T-helper 22 cell (primary cell): ENCODE measurements at places on chromosomes 3 and 15.

DNA sequence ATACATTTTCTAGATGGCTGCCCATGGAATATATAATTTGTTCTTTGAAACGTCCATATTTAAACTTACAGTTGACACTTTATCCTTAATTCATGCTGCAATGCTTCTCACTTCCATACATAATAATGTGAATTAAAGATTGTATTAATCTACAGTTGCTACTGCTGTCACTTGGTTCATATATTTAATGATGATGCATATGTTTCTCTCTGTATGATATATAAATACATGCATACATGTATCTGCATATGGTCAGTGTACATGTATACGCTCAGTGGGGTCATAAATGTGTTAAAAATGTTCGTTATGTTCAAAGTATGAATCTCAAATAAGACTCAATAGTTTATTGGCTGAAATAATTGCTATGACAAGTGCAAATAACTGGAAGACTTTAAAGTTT is 382.5 kb downstream of the NLGN1 start:
- no peak for DNase-seq

GRCh38 chr3:191026746-191027145 is 164.3 kb upstream of the GMNC start:
- DNase-seq, result no peak

- no peak for DNase-seq
Measured at GRCh38 chr3:158731938-158732855, at the start of gene RARRES1. Gene RARRES1 (minus strand): TSS chr3:158732457. CDS start chr3:158732415, 42 bp downstream.

- DNase-seq, result no peak
Measured at GRCh38 chr3:183918178-183918577, 33.5 kb upstream of the PARL start.

DNA sequence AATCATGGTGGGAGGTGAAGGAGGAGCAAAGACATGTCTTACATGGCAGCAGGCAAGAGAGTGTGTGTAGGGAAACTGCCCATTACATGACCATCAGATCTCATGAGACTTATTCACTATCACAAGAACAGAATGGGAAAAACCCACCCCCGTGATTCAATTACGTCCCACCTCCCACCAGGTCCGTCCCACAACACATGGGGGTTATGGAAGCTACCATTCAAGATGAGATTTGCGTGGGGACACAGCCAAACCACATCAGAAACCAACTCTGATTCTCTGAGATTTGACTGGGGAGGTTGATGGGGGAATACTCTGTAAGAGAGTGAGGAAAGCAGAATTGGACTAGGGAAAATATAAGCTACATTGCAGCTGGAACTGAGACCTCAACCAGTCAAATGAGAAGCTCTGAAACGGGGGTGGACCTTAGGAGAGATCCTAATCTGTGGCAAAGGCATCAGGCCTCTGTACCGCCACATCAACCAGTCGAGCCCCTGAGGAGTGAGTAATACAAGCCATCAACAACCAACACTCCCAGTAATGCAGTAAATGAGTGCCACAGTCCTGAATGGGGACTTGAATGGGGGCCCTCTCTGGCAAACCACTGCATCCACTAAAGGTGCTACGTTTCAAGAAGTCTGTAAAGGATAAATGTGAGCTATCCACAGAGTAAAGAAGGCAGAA is 207.9 kb upstream of the GADL1 start:
- DNase-seq, result no peak

DNA sequence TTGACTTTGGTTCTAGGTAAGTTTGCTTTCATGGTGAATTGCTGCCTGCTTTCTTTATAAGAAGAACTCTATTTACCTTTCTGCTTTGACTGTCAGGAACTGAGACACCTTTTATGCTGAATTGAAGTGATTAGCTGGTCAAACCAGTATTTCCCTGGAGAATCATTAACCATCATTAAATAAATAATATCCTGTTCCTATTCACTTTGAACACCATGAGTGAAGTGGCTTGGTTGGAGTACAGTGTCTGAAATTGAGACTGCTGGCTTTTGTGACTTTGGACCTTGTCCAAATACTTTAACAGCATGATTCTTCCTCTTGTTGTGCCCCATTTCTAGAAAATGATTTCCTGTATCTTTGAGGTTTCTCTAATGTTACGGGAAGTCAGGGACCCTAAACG is 5.6 kb upstream of the TMEM62 start:
- DNase-seq, result no peak

- peak; percentile 44 for DNase-seq
Measured at GRCh38 chr15:73950831-73951561, 24.7 kb downstream of the LOXL1 start.

GRCh38 chr15:62348118-62348517 is 183.0 kb upstream of the C2CD4B start:
- DNase-seq, result no peak

DNA sequence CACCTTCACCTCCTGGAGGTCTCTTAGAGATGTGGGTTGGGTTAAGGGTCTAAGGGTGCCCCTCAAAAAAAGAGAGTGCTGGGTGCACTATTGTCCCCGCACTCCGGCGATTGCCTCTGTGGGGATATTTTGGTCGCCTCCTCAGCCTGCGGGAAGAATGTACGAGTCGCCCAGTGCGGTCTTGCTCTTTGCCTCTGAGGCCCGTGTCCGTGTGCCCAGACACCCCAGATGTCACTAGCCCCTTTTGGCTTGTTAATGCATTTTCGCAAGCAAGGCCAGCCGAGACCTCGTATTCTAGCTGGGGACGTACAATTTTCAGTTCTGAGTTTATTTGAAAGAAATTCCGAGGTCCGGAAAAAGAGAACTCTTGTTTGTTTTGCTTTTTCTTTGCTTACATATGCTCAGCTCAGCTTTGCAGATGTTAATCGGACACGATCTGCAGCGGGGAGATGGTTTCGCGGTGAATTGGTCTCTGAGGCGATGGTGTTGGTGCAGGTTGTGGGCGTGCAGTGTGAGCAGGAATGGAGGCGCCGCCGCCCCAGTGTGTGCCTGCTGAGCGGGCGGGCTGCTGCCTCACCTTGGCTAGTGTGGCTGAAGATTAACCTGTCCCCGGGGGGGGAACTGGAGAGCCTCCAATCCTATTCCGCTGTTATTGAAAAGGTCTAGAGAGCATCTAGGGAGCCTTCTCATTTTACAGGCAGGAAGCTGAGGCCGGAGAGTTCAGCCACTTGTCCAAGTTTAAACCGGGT is 1.4 kb downstream of the ST6GAL1 start:
- DNase-seq, result peak; percentile 54

DNA sequence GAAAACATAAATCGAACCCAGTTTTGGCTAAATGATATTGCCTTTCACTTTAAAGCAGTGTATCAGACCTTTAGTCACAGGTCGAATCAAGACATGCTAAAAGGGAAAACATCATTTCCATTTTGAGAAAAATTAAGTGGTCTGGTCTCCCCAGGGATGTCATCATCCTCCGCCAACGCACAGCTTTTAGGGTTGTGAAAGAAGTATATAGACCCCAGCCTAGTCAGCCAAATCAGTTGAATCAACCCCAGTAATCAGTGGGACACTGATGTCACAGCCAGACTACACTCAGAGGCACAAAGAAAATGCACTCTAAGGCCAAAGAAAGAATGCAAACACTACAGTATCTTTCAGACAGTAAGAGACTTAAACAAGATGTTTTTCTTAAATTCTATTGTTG is 187.4 kb downstream of the ZIC4 start:
- no peak for DNase-seq

DNA sequence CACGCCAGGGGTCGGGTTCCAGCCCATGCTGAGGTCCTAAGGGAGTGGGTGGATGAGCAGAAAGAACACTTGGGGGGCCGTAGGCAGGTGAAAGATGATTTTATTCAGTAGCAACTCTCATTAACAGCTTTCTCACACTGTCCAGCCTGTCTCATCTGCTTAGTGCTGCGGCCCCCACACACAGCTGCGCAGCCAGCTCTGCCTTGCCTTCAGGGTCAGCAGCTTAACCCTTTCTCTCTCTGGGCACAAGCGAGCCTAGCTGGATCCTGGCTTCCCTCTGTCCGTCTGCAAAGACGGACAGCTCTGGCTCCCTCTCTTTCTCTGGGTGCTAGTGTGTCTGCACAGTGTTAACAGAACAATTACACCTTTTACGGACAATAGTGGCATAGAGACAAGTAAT is 21.3 kb downstream of the NPAP1 start:
- no peak for DNase-seq

DNA sequence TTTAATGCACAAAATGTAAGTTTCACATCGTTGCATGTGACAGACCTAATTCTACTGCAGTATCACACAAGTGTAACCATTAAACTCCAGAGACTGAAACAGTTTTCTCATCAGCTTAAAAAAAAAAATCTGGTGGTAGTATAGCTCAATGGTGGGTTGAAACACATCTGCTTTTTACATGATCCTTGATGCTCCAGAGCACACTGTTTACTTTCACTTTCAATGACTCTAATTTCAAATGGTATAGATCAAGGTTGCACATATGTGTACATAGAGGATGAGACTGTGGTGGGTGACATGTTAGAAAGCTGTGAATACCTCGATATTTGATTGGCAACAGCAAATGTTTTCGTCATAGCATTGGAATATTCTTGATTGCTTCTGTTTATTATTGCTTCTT is 22.4 kb downstream of the MCTP2 start:
- no peak for DNase-seq

DNA sequence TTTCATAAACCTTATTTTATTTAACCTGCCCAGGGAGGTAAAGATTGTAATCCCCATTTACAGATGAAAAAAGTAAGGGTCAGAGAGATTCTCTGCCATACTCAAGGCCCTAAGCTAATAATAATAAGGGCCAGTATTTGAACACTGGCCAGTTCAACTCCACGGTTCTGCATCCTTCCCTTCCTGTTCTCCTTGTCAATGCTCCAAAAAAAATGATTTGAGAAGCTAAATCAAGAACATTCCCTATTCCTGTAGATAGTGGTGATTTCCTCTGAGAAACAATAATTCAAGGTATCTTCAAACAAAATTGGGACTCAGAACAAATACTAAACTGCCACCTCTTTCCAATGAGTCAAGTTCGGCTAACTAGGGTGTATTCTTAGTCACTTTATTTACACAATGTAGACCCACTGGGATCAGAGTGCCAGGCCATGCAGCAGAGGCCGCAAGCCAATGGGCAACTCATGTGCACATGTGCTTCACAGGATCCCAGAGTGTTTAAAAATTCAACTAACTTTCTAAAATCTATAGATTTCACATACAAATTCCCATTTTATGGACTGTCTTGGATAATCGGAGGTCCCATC is 459.6 kb upstream of the WNT5A start:
- DNase-seq, result no peak

GRCh38 chr3:37511463-37511920 is 337.1 kb upstream of the LRRFIP2 start:
- DNase-seq, result no peak

DNA sequence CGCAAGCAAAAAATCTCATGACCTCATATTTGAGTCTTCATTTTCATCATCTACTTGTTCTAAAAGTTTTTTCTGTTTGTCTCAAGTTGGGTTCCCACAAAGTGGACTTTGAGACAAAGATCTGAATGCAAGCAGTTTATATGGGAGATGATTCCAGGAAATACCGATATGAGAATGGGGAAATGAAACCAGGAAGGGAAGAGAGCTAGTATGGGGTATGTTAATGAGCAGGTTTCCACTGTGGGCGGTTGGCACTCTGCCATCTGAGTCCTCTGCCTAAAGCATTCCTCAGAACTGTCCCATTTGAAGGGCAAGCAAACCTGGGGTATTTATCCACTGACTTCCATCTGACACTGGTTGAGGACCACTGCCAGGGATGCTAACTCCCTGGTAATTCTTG is 8.8 kb downstream of the ADPRH start:
- no peak for DNase-seq

DNA sequence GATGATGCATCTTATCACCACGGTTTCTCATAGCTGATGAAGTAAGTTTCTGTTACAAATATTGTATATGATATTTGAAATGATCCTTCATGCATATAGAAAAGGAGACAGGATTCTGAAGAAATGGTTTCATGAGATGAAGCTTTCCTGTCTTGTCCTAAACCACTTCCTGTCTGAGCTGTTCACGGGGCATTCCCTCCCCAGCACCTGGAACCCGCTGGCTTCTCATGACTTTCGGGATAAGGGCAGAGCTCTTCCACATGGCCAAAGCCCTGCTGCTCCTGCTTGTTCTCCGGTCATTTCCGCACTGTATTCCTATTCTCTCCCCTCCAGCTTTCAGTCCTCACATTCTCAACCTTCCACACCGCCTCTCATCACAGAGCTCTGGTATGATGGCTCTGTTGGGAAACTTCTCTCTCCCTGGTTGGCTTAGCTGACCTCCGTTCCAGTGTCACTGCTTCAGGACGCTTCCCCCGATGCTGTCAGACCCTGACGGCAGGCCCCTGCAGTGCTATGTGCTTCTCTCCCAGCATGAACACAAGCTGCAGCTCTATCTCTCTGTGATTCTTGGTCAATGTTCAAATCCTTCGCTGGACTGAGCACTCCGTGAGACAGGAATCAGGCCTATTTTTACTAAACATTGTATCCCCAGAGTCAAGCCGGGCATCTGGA is 86.9 kb upstream of the HERC1 start:
- DNase-seq, result no peak

DNA sequence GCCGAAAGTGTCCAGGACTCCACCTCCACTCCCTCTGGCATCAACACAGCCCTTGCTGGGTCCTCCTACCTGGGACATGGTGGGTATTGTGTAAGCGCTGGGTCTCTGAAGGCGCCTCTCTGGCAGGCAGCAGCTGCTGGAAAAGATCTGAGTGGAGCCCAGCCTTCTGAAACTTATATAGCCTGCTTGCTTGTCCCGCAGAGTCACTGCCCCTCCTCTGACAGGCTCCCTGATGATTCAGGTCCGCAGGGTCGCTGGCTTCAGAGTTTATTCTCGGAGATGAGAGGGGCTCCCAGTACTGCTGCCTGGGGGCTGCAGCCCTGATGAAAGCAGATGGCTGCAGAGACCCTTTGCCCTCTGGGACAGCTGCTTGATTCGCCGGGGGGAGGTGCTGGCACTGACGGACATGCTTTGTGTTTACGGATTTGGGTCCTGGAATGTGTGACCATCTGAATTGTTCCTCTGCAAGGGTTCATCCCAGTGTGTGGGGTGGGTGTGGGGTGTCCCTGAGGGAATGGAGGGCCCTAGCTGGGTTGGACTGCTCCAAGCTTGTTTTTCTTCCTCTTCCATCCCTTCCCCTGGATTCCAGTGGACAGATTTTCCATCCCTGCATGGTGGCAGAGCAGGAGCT is at the start of gene MUSTN1:
Gene MUSTN1 (minus strand): TSS at position 149 of the 631 bp plus-strand sequence. CDS start 71 bp downstream, at position 78.
- no peak for DNase-seq

DNA sequence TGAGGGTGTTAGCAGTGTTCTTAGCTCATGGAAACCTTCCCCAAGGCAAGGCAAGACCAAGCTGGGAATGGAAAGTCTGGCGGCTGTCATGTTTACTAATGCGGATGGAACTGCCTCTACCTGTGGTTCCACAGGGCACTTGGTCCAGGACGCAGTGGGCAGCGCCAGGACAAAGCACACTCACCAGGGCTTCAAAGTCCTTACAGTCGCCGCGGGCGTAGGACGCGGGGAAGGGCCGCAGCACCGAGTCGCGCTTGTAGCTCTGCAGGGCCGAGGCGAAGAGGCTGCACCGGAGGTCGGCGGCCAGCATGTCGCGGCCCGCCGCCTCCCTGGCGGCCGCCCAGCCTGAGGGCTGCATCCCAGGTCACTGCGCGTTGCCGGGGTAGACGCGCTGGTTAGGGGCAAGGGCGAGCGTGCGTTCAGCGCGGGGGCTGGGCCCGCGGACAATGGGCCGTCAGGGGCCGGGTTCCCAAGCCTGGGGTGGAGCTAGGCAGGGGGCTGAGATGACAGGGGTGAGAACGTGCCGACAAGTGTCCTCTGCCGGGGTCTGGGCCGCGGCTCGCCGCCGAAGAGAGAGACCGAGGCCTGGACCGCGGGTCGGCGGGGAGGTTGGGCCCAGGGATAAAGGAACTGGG is 497 bp downstream of the PARP16 start:
- DNase-seq, result no peak
